ENCODE measurements at places on chromosomes 7 and 10.

DNA sequence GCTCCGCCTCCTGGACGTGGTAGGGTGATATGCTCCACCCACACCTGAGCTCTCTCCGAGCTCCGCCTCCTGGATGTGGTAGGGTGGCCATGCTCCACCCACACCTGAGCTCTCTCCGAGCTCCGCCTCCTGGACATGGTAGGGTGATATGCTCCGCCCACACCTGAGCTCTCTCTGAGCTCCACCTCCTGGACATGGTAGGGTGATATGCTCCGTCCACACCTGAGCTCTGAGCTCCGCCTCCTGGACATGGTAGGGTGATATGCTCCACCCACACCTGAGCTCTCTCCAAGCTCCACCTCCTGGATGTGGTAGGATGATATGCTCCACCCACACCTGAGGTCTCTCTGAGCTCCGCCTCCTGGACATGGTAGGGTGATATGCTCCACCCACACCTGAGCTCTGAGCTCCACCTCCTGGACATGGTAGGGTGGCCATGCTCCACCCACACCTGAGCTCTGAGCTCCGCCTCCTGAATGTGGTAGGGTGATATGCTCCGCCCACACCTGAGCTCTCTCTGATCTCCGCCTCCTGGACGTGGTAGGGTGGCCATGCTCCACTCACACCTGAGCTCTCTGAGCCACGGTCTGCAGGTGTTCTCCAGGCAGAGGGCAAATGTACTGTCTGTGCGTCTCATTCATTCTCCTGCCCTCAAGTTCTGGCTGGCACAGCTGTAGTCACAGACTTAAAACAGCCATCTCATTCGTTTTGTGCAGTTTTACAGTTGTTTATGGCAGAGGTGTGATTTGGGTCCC is 252.4 kb downstream of the DIP2C start:
- no peak for DNase-seq

DNA sequence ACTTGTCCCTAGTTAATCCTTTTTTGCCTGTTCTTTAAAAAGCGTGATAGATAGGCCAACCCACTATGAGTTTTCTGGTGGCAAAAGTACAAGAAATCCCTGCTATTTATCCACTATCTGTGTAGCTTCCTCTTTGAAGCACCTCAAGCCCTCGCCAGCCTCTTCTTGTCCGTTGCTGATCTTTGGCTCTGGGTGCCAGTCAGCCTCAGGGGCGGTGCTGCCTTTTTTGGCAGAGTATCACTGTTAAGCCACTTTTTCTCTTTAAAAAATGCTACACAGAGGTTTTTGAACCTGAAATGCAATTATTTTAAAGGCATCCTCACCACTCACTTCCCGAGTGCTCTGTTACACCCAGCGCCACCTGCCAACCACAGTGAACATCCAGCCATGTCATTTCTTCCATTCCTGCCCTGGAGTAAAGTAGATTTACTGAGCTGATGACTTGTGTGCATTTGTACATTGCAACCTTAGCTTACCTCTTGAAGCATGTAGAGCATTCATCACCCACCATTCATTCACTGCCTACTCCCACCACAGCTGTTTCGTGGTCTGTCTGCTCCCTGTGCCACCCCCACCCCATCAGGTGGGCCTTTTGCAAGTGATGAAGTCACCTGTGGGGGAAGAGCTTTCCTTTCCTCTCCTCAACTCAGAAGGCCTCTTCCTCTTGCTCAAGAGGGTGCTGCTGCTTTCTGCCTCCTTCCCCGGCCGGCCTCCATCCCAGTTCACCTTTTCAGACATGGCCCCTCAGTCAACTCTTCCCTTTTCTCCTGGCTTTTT is 414.2 kb upstream of the GALNT17 start:
- DNase-seq, result no peak

GRCh38 chr7:143240291-143241168 is 18.7 kb downstream of the TAS2R40 start:
- no peak for DNase-seq

DNA sequence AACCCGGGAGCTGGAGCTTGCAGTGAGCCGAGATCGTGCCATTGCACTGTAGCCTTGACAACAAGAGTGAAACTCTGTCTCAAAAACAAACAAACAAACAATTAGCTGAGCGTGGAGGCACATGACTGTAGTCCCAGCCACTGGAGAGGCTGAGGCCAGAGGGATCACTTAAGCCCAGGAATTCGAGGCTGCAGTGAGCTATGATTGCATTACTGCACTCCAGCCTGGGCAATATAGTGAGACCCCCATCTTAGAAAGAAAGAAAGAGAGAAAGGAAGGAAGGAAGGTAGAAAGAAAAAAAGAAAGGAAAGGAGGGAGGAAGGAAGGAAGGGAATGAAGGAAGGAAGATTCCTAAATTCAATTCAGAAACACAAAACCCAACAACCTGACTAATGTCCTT is 141.3 kb upstream of the TNRC18 start:
- DNase-seq, result no peak

GRCh38 chr10:114234132-114234531 is 4.9 kb upstream of the VWA2 start:
- DNase-seq, result no peak

- DNase-seq, result no peak
These were observed 10.9 kb downstream of the SUFU start for GRCh38 chr10:102514487-102515311.

- DNase-seq, result no peak
These were observed 20.9 kb upstream of the KLF6 start for GRCh38 chr10:3805791-3806461.

- DNase-seq, result no peak
These were observed 114.6 kb upstream of the LYZL2 start for GRCh38 chr10:30744106-30744505.

DNA sequence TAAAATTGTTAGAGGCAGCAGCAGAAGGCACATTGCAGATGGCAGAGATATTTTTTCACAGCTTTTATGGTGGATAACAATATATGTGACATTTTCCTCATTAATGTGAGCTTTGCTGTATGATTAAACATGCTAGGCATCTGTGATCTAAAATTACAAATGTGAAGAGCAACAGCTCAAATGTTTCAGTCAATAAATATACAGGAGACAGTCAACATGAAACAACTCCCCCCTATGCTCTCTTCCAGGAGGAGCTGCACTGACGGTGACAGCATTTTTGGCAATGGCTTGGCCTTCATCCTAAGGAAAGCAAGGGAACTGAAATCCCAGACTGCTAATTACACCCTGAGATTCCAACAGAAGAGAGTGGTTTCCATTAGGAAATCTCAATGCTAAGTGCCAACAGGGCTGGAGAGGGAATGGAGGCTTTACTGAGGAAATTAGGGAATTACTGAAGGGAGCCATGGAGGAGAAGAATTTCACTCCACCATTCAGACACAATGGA is 51.4 kb upstream of the GRB10 start:
- no peak for DNase-seq

DNA sequence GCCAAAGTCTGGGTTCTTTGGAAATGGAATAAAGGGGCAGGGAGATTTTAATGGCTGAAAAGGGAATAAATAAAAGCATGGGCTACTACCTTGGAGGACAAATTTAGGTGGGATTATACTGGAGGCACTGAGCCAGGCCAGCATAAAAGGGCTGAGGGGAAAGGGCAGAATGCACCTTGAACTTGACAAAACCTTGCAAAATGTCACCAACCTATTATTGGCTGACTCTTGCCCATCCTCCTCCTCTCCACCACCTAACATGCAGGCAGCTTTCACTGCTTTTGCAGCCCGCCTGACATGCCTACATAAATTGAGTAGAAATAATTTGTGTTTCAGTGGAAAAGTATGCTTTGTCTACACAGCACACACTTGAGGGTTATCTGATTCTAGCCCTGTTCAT is 65.3 kb upstream of the ABLIM1 start:
- no peak for DNase-seq

Data from esophagus squamous epithelium (tissue), 5 donors.